ENCODE measurements at places on chromosomes 1 and 21.

DNA sequence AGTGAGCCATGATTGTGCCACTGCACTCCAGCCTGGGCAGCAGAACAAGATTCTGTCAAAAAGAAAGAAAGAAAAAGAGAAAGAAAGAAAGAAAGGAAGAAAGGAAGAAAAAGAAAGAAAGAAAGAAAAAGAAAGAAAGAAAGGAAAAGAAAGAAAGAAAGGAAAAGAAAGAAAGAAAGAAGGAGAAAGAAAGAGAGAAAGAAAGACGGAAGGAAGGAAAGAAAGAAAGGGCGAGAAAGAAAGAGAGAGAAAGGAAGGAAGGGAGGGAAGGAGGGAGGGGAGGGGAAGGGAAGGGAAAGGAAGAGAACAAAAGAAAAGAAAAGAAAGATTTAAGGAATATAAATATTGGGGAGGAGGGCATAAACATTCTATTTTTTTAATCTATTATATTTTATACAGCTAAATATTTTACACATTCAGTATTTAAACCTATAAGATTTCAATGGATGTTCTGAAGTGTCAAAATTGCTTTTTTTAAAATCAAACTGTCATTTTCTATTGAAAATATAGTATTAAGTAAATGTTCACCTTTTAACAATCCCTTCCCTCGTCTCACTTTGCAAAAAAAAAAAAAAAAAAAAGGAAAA lies 6.8 kb upstream of the JAK1 start:
- DNase-seq, result no peak

DNA sequence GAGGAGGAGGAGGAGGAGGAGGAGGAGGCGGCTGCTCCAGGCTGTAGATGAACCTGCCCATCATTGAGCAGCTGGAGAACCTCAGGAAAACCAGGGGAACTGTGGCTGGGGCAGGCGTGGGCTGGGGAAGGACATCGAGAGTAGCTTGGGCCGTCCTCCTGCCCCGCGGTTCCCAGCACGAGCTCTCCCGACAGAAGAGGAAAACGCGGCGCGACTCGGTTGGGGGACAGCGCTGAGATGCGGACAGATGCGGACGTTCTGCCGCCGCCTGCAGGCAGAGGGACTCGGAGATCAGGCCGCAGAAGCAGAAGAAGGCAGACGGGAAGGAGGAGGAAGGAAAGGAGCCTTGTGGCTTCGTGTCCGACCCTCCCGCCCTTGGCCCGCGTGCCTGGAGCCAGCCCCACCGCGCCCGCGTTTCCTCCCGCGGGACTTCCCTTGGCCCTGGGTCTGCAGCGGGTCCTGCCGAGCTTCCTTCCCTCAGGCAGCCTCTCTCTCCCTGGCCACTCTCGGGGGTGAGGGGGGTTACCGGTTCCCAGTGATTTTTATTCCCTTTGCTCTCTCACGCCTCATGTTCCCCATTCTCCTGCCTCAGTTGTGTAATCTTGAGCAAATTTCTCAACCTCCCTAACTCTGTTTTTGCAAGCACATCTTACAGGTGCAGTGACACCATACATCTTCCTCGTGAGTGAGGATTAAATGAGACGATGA lies 1.7 kb upstream of the TNFRSF9 start:
- peak; percentile 77 for DNase-seq

GRCh38 chr1:65764052-65764451 lies 28.6 kb upstream of the PDE4B start:
- no peak for DNase-seq

GRCh38 chr1:96488777-96489176 lies 232.8 kb upstream of the PTBP2 start:
- DNase-seq, result no peak

DNA sequence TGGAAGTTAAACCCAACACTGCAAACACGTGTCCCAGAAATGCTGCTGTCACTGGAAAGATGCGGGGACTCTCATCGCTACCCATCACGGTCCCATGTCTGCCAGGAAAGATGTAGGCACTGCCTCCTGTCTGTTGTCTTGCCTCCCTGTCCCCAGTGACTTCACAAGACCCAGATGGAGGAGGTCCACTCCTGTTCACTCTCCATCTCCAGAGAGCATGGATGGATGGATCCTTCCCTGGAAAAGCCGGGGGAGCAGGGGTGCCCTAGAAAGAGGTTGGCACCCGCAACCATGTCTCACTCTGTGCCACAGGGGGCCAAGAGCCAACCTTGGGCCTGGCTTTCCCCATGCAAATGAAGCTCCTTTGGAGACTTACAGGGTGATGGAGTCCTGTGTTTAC lies 135.5 kb downstream of the GLIS1 start:
- no peak for DNase-seq

DNA sequence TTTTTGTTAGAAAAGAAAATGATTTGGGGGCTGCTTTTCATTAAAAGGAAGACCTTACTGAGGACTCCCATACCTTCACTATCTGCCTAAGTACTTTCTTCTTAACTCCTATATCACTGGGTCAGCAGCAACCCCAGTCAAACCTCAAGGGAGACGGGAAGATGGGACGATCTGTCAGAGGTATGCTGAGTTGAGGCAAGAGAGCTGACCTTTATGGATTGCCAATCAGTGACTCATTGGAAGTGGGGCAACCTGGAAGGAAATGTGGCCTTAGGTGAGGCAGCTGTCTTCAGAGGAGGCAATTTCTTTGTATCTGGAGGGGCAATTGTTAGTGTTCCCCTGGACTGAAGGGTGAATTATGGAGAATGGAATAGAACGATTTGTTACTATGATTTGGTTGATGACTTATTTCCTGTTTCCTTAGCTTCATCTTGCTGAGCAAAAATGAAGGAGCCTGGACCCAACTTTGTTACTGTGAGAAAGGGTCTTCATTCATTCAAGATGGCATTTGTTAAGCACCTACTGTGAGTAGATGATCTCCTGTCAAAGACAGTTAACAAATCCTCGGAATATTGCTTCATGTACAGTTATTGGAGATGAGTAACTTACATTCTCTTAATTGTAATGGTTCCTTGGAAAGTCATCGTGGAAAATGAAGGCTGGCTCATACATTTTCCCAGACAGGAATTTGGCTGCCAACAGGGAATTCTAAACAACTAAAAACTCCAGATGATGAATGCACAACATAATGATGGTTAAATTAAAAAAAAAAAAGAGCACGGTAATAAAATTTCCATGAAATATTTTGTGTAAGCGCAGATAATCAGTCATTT lies 134.7 kb upstream of the KCNJ15 start:
- DNase-seq, result no peak

- DNase-seq, result no peak
Measured at GRCh38 chr1:201229095-201229494, 38.5 kb downstream of the IGFN1 start.

DNA sequence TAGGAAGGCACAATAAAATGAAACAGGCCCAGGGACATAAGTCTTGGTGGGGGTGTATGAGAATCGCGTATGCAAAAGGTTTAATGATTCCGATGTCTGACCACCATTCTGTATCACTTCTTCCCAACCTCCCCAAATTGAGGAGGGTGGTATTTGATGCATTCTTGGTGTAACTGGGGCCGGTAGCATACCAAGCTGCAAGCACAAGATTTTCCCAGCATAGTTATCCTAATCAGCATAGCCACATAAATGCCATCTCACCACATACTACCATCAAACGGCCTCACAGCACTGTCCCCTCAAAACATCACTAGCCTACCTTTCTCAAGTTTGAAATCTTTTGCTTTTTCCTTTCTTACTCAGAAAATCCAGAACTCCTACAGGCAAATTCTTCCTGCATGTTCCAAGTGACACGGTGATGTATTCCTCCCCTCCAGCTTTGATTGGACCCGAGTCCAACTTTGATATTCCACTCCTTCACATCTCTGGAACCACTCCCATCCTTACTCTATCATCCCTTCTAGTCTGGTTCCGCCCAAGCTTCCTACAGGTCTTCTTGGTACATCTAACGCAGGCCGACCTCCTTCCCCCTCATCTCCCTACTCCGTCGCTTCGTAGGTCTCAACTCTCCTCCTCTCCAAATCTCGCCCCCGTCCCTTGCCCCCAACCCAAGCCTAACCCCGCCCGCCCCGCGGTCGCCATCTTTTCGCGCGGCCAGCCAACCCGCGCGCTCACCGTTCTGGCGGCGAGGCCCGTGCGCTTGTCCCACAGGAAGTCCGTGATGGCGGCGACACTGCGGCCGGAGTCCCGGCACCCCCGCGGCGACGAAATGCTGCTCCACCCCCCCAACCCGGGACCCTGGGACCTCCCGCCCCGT lies 600 bp downstream of the CLK2 start:
- DNase-seq, result no peak

All from psoas muscle (tissue), 8 donors.